Activated naive CD8-positive, alpha-beta T cell treated with anti-CD3 and anti-CD28 coated beads, Interleukin-2, amount 50 U/mL, for 16 hours (primary cell): ENCODE measurements at places on chromosomes 5 and 9.

GRCh38 chr5:122195802-122196394 is 66.6 kb downstream of the ZNF474 start:
- no peak for DNase-seq

DNA sequence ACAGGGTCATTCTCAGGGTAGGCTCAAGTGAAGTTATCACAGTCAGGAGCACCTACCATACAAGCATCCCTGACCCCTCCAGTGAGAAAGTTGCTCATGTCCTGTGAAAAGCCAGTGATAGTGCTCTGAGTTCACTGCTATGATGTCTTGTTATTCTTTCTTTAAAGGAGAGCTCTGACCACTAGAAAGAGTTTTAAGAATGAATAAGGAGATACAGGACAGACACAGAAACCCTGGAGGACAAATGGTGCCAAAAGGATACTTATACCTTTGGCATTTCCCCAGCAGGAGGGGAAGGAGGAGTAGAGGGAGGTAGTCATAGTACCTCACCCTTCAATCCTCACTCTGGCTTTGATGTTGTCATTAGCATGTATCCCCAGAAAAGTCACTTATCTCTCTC is 84.0 kb upstream of the AGXT2 start:
- DNase-seq, result no peak

GRCh38 chr5:154461531-154461930 is 15.7 kb downstream of the SAP30L start:
- DNase-seq, result no peak

GRCh38 chr9:122397749-122398148 is 26.9 kb downstream of the PTGS1 start:
- DNase-seq, result no peak

GRCh38 chr5:56669534-56670483 is 145.5 kb upstream of the MAP3K1 start:
- DNase-seq, result peak; percentile 3

DNA sequence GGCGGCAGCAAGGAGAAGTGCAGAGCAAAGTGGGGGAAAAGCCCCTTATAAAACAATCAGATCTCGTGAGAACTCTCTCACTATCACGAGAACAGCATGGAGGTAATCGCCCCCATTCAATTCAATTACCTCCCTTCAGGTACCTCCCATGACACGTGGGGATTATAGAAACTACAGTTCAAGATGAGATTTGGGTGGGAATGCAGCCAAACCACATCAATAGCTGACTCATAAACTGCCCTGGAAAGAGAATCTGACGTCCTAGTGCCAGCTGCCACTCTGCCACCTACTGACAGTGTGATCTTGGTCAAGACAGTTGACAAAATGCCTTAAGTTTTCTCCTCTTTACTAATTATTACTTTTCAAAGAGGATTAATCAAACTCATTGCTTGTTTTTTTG is 128.3 kb downstream of the GPBP1 start:
- DNase-seq, result no peak

DNA sequence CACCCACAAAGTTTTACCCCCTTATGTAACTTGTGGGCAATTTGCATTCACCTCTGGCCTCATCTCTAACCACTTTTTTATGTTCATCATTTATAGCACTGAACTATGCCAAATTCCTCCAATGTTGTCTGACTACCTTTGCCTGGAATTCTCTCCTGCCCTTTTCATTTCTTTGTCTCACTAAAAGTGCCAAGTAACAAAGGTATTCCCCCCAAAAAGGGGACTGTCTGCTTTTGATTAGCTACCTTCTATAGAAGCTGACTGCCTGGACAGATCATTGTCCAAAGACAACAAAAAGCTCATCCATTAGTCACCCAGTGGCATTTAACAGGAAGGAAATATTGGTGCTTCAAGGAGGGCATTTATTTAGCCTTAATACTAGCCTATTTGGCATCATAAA is 189.9 kb upstream of the VCAN start:
- DNase-seq, result no peak

- no peak for DNase-seq
These were observed 58.3 kb downstream of the MTX3 start for GRCh38 chr5:79932510-79933504.

DNA sequence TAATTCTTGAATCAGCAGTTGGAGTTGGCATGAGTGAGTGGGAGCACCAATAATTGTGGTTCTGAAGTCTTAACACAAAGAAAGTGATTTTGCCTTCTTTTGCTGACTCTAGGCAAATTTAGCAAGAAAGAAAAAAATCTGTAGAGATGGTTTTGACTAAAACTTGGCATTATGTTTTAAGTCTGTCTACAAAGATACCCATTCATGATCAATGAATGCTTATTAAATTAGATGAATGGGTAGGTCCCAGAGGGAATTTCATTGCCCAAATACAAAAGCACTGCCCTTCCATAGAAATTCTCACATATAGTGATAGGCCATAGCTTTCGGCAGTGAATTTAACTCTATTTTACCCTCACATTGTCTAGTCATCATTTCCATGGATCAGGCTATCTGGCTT is 428.6 kb upstream of the ADAMTSL1 start:
- DNase-seq, result no peak

DNA sequence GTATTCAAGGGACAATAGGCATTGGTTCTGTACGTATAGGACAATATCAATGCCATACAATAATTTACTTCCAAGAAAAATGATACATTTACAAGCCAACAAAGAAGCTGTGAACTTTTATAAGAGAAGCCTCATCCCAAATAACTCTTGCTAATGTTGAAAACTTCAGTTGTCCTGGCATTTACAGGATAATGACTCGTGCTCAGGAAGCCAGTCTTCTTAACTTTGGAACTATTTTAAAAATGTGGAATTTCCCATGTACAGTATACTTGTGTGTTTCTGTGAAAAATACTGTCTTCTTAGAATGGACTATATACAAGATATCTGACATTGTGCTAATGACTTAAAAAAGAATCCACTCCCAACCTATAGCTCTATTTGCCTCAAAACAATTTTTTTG is 1479.3 kb upstream of the CDH9 start:
- DNase-seq, result no peak

- no peak for DNase-seq
These were observed 16.0 kb downstream of the S1PR3 start for GRCh38 chr9:89006996-89007967.

- DNase-seq, result no peak
These were observed 3.4 kb downstream of the PRRC2B start for GRCh38 chr9:131397100-131397790.

GRCh38 chr9:132712753-132713152 is 42.5 kb downstream of the GTF3C4 start:
- no peak for DNase-seq

DNA sequence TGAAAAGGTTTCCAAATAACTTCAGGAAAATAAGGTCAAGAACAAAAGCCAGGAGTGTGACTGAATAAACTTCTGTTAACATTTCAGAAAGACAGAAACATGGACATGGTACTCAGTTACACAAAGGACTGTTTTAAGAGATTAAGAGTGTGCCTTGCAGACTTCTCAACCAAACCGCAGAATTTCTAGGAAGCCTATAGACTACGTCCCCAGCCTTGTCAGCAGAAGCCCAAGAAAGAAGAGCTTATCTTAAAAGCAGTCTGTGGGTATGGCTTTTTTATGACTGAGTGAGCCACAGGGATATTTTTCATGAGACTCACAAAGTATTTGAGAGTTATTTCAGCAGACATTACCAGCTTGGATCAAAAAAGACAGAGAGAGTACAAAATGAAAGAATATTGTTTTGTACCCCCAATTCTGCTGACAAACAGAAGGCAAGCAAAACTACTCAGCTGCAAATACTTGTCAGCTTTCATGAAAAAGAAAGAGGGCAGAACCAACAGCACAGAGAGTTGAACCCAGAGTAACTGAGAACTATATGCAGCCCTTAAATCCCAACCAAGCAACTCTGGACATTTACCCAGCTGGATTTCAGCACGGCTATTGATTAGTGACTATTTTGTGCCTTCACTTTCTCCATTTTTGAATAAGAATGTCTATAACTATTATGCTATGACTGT is 711.0 kb upstream of the CTNND2 start:
- no peak for DNase-seq
